ENCODE measurements at places on chromosomes 13 and 19.

GRCh38 chr13:20843166-20843565 is 59.4 kb downstream of the XPO4 start:
- DNase-seq, result no peak

GRCh38 chr13:98975822-98976261 is 2.0 kb downstream of the DOCK9 start:
- no peak for DNase-seq

DNA sequence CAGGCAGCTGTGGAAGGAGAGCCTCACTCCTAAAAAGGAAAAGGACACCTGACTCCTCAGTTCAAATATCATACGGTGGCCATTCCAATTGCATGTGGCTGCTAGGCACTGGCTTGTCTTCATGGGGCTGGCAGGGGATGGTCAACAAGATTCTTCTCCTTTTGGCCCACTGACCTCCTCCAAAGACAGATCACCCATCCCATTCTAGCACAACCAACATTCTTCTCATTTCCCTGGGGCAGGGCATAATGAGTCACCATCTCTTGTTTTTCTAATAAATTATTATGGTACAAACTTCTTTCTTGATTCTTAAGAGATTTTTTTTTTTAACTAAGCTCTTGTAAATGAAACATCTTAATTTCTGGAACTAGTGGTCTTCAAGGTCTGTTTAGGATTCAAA is 136.7 kb upstream of the NBEA start:
- DNase-seq, result no peak

DNA sequence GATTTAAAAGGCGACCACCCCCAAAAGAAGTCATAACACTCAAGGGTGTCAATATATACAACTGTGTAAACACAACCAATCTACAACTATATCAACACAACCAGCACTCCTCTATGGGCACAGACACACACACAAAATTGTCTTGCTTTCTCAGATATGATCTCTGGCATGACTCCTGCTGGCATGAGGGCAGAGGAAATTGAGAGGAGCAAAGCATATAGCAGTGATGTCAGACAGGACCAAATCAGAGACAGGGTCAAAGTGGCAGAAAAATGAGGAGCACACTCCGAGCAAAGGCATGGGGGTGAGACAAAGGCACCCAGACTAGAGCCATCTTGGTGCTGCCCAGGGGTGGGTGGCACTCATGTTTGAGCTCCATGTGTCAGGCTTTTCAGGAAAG is 9.6 kb downstream of the IRGQ start:
- no peak for DNase-seq

GRCh38 chr13:106919638-106920037 is 351.7 kb upstream of the ARGLU1 start:
- no peak for DNase-seq

DNA sequence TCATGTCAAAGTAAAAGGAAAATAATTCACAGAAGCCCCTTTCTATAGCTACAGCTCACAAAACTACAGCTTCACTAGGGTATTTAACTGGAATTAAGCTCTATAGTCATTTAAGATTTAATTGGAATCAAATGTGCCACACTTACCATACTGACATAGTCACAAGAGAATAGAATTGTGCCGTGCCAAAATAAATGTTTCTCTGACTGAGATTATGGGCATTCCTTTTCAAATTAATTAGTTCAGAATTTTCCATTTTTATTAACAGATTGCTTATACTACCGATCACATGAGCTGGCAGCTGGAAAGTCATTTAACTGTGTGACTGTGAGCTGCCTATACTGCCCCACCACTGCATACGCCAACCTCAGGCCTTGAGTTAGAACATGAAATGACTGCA is 108.4 kb downstream of the LHFPL6 start:
- DNase-seq, result no peak

Measured in stimulated activated effector memory CD8-positive, alpha-beta T cell treated with anti-CD3 and anti-CD28 coated beads, Interleukin-12 subunit alpha, Interleukin-12 subunit beta, amount 100 ng/mL, for 72 hours (primary cell).